Hepatocyte (in vitro differentiated cells): ENCODE measurements at places on chromosomes 4 and X.

- DNase-seq: no peak
Measured at GRCh38 chrX:81390237-81390636, 188.3 kb downstream of the SH3BGRL start.

DNA sequence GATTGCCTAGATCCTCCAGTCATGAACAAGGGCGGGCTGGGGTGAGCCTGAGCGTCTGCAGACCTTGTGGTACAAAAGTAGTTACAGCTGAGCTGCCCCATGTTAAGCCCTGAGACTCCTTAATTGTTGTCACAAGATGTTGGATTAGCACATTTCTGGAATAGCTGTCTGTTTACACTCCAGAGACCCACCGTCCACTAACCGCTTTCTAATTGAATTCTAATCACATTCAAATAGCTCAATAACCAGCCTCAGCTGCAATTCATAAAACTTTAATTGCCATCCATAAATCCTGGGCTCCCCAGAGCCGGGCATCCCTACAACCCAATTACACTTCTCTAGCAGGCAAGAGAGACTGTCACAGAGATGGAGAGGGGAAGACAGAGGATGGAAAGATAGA, 1.6 kb upstream of the GSX2 start:
- no peak for DNase-seq

DNA sequence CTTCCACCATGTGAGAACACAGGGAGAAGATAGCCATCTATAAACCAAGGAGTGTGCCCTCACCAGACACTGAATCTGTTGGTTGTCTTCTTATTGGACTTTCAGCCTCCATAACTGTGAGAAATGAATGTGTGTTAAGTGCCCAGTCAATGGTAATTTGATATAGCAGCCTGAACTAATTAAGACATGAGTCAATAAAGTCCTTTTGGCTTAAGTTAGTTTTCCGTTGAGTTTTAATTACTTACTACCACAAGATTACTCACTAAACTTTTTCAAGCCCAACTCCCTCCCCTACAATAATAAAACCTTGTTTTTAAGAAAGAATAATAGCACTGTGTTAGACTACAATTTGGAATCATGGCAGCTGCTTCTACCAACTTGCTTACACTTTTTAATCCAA, 324.2 kb downstream of the PCDH19 start:
- no peak for DNase-seq

- no peak for DNase-seq
Measured at GRCh38 chr4:55214172-55214571, 88.8 kb upstream of the KDR start.

DNA sequence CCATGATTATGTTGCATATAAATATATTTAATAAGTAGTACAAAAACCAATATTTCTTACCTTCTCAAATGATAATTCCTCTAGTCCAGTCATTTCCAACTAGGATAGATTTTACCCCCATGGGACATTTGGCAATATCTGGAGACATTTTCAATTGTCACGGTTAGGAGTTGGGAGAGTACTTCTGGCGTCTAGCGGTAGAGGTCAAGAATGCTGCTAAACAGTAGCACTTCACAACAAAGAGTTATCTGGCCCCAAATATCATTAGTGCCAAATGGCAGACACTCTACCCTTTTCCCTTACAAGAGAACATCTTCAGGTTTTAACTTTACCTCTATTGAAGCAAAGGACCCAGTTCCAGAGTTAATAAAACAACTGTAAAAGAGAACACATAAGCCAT, 168.1 kb downstream of the FAT4 start:
- DNase-seq: no peak

- no peak for DNase-seq
Measured at GRCh38 chr4:104217526-104217925, 277.2 kb downstream of the CXXC4 start.

DNA sequence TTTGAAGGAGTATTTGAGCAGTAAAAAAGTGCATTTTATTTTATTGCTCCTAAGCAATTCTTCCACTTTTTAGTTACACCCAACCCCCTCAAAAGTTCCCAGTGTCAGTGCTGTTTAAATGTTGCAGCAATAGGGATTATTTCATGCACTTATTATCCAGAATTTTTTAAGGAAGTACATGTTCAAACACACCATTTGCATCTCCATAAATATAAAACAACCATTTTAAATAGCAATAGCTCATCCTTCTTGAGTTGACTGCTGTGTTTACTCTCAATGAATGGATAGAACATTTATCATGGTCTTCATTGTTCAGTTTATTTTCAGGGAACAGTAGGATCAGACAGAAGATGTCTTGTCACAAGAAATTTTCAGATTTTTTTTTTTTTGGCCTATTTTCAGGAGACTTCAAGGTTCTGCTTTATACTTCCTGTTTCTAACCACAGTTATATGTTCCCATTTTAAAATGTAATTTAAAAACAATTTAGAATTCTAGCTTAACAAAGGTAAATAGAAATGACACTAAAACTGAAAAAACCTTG, 171.9 kb downstream of the TMA16 start:
- no peak for DNase-seq

- no peak for DNase-seq
Measured at GRCh38 chr4:125013891-125014290, 300.9 kb upstream of the FAT4 start.

DNA sequence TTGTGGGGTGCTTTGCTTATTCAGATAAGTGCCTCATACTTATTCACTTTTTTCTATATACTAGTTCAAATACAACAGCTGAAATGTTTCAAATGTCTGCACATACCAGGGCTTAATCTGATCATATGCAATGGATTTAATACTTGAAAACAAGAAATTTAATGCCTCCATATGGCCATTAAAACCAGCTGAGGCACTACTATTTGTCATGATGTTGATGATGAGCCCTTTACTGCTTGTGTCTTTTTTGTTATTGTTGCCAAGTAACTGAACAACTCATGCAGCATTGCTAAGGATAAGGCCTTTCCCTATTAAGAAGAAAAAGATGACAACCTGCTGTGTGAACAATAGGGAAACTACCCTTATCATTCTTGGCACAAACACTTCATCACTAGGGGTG, 52.5 kb downstream of the MAGEB10 start:
- no peak for DNase-seq

GRCh38 chr4:107922486-107923473, 8.6 kb upstream of the CYP2U1 start:
- no peak for DNase-seq

DNA sequence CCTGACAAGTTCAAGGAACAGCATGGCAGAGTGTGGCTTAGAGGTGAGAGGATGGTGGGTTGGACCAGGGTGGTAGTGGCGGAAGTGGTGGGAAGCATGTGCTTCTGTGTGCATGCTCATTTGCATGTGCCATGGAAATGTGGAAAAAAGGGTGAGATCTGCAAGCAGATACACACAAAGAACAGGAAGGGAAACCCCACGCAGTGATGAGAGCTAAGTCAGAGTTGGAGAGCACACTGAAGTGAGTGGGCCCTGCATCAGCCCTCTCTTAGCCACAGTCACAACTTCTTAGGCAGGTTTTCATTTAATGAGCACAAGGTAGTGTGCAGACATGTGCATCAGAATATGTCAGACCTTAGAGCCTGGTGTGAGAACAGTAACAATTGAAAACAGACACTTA, 483.8 kb downstream of the AFF2 start:
- DNase-seq: no peak

- DNase-seq: no peak
Measured at GRCh38 chrX:110051559-110051958, 48.6 kb downstream of the TMEM164 start.

- DNase-seq: no peak
Measured at GRCh38 chr4:115274545-115274944, 161.1 kb upstream of the NDST4 start.

DNA sequence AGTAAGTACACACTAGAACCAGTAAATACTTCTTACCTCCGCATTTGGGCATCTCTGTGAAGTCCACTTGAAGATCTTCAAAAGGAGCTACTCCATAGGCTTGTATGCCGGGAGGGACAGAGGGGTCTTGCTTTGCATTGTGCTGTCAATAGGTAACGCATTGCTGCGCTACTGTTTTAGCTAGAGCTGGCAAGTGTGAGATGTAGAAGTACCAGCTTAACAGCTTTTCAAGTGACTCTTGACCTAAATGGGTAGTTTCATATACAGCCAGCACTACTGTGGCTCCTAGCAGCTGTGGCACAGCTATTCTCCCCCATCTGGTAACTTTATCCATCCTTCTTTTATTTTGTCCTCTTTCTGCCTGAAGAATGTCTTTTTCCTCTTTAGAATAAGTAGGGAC, 205.3 kb upstream of the KLF8 start:
- no peak for DNase-seq

GRCh38 chr4:112523008-112523721, 7.2 kb upstream of the NEUROG2 start:
- DNase-seq: peak; percentile 41

DNA sequence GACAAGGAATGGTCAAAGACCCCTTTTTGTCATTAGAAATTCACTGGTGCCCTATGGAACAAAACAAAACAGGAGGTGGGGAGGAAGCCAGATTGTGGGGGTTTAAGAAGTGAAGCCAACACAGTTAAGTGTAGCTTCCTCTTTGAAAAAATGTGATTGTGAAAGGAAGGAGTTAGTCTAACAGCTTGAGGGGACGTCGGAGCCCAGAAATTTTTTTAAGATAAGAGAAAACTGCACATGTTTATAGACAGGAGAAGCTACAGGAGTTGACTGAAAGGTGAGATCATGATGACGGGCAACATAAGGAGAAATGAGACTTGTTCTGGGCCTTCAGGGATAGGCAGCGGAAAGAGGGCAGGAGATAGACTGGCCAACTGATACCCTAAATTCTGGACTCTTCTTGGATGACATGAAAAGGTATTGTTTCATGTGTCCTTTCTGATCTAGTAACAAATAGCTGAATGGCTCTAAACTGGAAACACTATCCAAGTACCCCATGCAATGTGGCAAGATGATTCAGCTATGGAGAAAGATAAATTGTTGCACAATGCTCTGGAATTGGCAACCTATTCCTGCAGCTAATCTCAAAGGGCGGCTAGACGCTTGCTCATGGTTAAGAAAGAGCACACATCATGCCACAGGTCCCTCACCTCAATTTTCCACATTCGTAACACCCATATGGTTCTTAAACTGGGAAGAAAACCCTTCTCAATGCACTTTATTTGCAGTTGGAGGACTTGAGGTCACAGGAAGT, 3.7 kb upstream of the HDAC8 start:
- DNase-seq: no peak

DNA sequence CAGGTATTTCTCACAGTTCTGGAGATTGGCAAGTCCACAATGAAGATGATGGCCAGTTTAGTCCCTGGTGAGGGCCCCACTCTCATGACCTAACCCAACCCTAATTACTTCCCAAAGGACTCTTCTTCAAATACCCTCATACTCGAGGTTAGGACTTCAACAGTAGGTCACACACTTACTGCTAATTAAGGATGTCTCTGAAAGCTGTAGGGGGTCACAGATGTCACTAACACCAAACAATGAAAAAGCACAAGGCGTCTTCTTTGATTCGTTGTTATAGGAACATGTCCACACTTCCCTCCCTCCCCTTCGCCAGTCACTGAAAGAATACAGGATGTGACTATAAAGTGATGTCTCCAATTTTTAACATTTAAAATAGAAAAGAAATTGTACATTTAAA, 309.7 kb downstream of the PACRGL start:
- DNase-seq: no peak

DNA sequence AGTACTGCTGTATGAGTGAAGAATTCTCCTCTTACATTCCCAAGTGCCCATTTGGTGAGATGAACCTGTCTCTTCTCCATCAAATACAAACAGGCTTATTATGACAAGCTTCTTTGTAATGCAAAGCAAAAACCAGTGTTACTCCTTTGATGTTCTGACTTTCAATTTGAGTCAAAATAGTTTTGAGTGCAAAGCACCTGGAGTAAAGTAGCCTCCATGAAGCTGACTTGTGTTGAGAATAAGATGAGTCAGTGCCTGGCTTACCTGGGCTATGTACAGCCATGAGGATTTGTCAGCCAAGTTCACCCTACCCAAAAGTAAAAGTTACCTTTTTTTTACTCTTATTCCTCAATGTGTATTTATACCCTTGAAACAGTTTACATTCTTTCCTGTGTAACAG, 132.5 kb upstream of the FMR1 start:
- no peak for DNase-seq

- DNase-seq: no peak
Measured at GRCh38 chrX:43175434-43175833, 397.5 kb upstream of the PPP1R2C start.

GRCh38 chr4:2574863-2575262, 38.4 kb downstream of the FAM193A start:
- DNase-seq: no peak

DNA sequence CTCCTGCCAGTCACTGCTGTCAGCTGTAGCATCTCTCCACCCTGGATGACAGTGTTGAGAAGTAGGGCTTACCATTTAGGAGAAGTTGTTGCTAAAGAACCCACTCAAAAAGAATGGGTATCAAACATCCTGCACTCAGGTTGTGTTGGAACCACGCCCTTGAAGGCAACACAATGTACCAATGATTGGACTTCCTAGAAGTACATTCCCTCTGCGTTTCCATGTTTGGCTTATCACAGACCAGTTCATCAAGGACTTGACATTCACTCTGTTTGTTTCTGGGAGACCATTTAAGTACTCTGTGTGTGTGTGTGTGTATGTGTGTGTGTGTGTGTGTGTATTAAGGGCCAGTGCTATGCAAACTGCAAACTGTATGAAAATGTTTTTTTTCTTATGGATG, 200.6 kb upstream of the GATB start:
- no peak for DNase-seq

GRCh38 chr4:147727476-147728028, 4.3 kb upstream of the ARHGAP10 start:
- no peak for DNase-seq

- no peak for DNase-seq
Measured at GRCh38 chr4:63528256-63528991, 880.8 kb downstream of the TECRL start.

GRCh38 chr4:7347981-7348380, 86.7 kb downstream of the PSAPL1 start:
- no peak for DNase-seq

GRCh38 chr4:125590158-125590557, 275.4 kb downstream of the FAT4 start:
- peak; percentile 28 for DNase-seq
